ENCODE measurements at places on chromosomes 7 and 10.

DNA sequence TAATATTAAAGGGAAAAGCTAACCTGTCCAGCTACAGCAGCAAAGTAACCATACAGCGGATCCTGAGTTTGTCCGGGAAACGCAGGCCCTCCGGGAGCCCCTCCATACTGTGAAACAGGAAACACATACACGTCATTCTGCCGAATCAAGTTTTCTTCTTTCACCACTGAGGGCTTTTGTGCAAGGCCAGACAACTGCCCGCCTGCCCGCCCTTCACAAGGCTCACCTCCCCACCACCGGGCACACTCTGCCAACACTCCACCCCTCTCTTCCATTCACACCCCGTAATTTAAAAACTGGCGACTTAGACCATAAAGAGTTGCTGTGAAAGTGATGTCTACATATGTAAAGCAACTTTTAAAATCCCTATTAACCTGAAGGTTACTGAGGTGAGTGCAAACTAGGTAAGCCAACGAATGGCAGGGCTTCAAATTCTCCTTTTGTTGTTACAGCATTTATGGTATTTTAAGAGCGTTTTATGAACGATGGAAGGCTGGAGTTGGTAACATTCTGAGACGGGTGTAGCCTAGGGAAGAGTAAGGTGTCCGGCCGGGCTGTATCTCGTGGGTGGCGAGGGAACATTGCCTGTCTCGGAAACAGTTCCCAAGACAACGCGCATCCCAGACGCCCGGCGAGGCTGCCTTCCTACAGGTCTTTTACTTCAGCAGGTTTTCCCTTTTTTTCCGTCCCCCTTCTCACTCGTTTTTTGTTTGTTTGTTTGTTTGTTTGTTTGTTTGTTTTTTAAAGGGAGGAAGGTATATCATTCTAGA, 817 bp downstream of the SRI start:
- peak; percentile 36 for DNase-seq

- DNase-seq, result no peak
Measured at GRCh38 chr10:21398563-21399231, 126.8 kb downstream of the SKIDA1 start.

- no peak for DNase-seq
Measured at GRCh38 chr10:87864496-87865059, 1.2 kb downstream of the PTEN start.

DNA sequence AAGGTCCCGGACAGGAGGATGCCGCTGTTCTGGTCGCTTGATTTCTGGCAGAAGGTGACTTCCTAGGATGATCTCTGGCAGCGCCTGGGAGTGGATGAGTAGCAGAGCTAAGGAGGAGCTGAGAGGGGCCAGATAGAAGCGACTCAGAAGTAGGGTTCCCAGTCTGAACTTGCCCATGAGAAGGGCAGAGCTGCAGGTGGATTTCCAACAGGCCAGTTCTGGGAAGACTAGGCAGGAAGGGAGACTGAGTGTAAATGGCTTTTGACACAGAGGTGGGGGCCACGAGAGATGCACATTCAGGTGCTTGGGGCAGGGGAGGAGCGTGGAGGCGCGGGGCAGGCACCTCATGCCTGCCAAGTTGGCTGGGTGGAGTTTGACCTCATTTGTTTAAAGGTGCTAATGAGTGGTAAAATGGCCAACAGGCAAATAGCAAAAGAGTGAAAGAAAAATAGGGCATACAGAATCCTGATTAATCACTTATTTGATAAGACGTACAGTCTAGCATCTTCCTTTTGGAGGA, 58.8 kb downstream of the SHH start:
- DNase-seq, result no peak

DNA sequence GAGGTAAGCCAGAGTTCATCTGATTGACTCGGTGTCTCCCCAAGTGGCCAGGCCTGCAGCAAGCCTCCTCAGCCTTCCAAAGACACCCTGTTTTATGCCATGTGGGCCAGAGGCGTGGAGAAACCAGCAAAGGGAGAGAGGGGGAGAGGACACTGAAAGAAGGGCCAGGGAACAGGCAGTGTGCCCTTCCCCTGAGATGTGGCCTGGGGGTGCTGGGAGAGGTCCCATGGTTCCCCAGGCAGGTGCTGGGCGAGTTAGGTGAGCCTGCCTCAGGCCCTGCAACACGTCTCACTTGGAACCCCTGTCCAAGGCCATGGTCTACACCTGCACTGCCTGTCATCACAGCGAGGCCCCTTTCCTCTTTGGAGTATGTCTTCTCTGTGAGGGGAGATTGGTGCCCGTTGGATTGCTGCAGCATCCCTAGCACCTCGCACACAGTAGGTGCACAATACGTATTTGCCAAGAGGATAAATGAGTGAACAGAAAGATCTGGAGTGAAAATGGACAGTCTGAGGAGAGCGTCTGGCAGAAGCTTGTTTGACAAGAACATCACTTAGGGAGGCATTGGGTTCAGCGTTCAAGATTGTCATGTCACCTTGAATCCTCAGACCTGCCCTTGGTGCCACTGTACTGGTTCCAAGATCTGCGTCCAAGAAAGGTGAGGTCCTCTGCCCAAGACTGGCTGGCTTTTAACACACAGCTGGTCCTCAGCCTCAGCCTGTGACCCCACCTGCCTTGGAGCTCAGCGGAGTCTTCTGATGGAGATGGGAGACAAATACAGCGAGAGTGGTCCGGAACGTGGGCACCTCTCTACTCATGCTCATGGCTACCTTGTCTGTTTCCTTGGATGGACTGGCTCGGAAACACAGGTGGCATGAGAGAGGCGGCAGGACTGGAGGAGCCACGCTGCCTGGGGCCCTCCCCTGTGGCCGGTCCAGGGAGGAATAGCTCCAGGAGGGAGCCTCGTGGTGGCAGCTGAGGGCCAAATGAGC, 39.8 kb upstream of the NUB1 start:
- no peak for DNase-seq

- DNase-seq, result no peak
Measured at GRCh38 chr7:45712057-45712689, 138.0 kb downstream of the ADCY1 start.

DNA sequence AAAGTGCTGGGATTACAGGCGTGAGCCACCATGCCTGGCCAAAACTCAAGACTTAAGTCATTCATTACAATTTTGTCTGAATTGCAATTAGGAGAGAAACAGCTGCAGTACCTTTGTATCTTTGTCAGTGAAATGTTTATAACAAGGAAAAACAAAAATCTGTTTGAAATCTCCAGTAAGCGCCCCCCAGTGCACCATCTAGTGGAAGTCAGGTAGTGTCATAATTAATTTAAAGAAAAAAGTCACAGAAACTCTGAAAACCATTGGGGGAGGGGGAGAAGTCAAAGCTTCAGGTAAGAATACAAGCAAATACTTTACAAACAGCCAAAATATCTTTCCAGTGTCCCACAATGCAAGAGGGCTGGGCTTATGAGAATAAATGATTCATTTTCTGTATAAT, 2.8 kb downstream of the MPP7 start:
- peak; percentile 9 for DNase-seq

GRCh38 chr10:121076776-121077715, 225.9 kb downstream of the WDR11 start:
- DNase-seq, result no peak

GRCh38 chr10:43380610-43381222, 9.3 kb downstream of the FXYD4 start:
- DNase-seq, result no peak

- no peak for DNase-seq
Measured at GRCh38 chr7:27154901-27155815, 1.3 kb downstream of the HOXA7 start.

DNA sequence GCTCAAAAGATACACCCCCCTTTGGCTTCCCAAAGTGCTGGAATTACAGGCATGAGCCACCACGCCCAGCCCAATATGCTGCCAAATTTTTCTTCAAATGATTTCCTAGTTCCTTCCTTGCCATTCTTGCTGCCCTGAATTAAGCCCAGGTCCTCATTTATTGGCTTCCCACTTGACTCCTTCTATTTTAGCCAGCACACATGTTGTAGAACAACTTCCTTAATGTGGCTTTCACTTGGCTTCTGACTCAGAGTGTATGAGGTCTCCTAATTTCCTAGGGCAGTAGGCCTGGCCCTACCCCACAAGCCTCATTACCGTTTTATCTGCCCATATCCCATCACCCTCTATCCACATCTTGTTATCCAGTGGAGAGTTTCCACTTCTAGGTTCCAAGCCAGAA, 21.8 kb upstream of the HIPK2 start:
- no peak for DNase-seq

- DNase-seq, result no peak
Measured at GRCh38 chr7:50542132-50542531, 23.1 kb downstream of the DDC start.

DNA sequence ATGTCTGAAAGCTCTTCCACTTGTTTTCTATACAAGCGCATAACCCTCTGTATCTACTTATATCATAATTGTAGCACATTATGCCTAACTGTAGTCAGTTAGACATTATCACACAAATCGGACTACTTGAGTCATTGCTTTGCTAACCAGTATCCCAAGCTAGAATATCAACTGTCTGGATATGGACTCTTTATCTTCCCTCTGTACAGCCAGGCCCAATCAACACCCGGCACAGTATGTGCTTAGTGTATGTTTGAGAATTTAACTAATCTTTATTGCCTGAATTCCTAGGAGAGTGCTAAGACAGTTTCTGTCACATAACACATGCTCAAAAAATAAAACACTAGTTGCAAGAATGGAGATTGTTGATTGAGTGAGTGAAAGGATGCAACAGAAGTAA, 211.2 kb downstream of the ARL4A start:
- DNase-seq, result no peak

DNA sequence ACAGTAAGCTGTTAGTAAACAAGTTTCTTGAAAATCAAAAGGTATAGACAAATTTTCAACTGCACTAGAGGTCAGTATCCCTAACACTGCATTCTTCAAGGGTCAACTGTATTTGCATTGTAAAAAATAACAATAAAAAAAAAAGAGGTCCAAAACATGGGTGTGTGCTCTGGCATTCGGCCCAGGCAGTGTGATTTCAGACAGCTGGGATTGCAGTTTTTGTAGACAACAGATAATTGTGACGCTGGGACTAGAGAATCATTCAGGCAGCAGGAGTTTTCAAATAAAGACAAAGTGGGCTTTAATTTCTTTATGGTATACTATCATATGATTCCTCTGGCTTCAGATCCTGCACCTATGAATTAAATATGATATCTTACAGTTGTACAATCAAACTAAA, 543.2 kb upstream of the SEMA3D start:
- no peak for DNase-seq

DNA sequence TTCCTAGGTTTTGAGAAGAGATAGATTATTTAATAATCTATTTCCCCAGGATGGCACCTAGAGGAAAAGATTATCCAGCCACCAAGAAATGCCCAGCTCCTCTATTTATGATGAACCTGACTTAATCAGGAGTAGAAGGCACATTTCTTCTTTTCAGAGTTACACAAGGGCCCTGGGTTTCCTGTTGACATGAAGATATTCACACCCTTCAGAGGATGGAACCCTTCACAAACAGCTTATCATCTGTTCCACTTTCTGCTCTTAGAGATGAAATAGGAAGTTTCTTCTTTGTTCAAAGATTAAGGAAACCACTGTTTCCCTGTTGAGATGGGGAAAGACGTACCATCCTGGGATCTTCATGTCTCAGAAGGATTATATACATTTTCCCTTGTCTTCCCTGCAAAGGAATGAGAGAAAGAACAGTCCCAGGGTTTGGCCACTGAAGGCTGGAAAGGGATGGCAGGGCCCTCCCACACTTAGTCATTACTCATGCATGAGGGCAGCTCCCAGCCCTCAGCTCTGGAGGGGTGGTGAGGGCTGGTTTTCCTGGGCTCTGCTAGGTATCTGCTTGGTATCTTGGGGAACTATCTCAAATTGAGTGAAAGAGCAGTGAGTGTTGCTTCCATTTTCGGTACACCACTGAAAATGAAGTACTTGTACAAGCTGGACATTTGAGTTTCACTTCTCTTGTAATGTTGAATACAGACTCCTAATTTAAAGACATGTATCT, 64.0 kb downstream of the MTPAP start:
- peak; percentile 35 for DNase-seq

DNA sequence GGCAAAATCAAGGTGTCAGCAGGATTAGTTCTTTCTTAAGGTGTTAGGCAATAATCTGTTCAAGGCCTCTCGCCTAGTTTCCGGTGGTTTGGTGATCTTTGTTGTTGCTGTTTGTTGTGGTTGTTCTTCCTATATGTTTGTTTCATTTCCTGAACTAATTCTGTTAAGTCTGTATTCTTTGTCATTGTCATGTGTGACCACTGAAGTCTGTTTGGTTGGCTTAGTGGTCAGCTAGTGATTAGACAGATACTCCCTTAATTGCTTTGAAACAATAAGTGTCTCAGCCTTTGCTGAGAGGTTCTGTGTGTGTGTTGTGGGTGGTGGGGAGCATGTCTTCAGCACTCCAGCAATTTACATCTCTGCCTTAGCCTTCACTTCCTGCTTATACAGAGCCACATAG, 46.0 kb downstream of the ABCC2 start:
- DNase-seq, result no peak

GRCh38 chr10:30171601-30172000, 112.2 kb upstream of the JCAD start:
- DNase-seq, result no peak

- DNase-seq, result no peak
Measured at GRCh38 chr7:43591558-43592180, 8.8 kb downstream of the STK17A start.

- DNase-seq, result no peak
Measured at GRCh38 chr7:138468244-138469123, 8.4 kb downstream of the TRIM24 start.

DNA sequence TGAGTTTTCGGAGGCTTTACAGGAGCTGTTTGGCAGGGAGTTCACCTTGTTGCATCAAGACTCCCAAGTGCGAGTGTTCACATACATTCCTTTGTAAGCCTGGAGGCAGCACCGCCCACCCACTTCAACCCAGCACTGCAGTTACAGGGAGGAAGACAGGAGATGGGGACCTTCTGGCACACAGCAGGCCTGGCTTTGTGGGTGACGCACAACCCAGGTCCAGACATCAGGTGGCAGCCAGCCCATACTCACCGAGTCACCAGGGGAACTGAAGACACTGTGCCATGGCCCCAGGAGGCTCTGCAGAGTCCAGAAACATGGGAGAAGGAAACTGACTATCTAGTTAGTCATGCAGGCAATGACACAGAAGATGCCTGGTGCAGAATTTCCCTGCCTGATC, 305.9 kb upstream of the RNF32 start:
- DNase-seq, result no peak

GRCh38 chr7:29508608-29509007, 55.0 kb upstream of the PRR15 start:
- DNase-seq, result no peak

DNA sequence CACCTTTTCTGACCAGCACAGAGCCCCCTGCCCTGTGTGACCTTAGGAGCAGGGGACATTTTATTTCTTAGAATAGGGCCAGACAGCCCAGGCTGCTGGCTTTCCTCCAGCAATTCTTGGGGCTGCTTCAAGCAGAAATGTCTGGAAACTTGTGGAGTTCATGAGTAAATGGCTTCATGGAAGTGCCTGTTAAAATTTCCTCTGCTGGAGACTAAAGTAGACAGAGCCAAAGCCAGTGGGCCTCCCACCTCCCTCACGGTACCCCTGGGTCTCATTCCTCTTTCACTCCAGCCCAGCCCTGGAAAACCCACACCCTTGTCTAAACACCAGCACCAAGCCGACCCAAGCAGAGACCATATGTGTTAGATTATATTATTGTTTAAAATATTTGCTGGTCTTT, 505.5 kb upstream of the ZMIZ1 start:
- no peak for DNase-seq
